ENCODE measurements at places on chromosomes 7 and 10.

DNA sequence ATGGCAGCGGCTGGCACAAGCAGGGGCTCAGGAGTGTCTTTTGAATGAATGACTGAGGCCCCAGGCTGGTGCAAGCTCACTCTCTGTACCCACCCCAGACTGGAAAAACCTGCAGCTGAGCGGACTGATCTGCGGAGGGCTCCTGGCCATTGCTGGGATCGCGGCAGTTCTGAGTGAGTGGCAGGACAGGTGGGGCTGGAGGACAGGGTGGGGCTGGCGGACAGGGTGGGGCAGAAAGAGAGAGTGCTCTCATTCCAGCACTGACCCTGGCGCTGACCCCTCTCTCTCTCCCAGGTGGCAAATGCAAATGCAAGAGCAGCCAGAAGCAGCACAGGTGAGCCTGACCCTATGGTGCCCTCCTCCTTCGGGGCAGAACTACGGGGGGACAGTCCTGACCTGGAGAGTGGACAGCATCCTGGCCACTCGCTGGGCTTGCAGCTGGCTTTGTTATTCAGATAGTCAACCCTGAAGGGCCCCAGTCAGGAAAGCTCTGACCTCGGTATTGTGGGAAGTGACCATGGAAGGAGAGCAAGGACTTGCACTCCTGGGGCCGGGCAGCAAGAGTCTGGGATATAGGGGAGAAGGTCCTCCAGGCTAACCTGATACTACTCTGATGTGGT, 4.1 kb downstream of the FXYD4 start:
- DNase-seq: no peak

GRCh38 chr7:124723012-124723411, 42.6 kb downstream of the GPR37 start:
- DNase-seq: peak; percentile 91

GRCh38 chr7:150943453-150943814, 34.7 kb downstream of the KCNH2 start:
- DNase-seq: no peak

- DNase-seq: no peak
Observed at GRCh38 chr7:139753081-139753692, 24.6 kb downstream of the HIPK2 start.

DNA sequence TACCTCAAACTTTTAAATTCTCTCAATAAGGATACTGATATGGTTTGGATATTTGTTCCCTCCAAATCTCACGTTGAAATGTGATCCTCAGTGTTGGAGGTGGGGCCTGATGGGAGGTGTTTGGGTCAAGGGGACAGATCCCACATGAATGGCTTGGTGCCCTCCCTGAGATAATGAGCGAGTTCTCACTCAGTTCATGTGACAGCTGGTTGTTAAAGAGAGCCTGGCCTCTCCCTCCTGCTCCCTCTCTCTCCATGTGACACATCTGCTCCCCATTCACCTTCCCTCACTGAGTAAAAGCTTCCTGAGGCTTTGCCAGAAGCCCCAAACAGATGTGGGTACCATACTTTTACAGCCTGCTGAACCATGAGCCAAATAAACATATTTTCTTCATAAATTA, 19.2 kb downstream of the ABCB4 start:
- DNase-seq: no peak

GRCh38 chr7:66696774-66697191, 43.8 kb upstream of the RABGEF1 start:
- peak; percentile 49 for DNase-seq

DNA sequence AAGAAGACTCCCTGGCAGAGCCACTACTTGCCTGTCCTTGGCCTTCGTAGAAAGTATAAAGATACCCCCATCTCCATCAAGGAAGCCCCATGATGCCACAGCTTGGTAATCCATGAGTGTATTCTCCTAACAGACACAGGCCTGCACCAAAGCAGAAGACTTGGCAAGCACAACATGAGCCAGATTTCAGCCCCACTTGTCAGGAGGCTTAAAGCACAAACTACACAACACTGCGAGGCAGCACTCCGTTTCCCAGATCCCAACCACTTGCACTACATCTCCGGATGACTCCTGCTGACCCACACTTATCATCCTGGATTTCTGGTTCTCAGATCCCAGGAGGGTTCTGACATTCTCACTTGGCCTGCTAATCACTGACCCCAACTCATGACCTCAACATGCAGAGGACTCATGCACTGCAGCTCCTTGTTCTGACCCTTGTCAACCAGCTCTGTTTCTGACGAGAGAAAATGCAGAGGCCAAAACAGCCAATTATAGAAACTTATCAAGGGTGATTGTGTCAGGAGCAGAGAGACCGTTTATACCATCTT, 100.8 kb downstream of the RELN start:
- DNase-seq: no peak

GRCh38 chr10:43137717-43138020, 576 bp upstream of the CSGALNACT2 start:
- DNase-seq: no peak

DNA sequence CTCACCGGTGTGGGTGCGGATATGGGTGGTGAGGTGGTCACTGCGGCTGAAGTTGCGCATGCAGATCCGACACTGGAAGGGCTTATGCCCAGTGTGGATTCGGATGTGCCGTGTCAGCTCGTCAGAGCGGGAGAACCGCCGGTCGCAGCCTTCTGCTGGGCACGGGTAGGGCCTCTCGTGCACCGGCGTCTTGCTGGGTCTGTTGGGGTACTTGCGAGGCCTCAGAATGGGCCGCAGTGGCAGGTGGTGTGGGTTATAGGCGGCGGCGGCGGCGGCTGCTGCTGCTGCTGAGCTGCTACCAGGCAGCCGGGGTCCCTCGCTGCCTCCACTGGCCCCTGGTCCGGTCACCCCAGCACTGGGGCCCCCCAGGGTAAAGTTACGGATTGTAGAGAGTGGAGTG, 2.7 kb downstream of the EGR2 start:
- DNase-seq: no peak

DNA sequence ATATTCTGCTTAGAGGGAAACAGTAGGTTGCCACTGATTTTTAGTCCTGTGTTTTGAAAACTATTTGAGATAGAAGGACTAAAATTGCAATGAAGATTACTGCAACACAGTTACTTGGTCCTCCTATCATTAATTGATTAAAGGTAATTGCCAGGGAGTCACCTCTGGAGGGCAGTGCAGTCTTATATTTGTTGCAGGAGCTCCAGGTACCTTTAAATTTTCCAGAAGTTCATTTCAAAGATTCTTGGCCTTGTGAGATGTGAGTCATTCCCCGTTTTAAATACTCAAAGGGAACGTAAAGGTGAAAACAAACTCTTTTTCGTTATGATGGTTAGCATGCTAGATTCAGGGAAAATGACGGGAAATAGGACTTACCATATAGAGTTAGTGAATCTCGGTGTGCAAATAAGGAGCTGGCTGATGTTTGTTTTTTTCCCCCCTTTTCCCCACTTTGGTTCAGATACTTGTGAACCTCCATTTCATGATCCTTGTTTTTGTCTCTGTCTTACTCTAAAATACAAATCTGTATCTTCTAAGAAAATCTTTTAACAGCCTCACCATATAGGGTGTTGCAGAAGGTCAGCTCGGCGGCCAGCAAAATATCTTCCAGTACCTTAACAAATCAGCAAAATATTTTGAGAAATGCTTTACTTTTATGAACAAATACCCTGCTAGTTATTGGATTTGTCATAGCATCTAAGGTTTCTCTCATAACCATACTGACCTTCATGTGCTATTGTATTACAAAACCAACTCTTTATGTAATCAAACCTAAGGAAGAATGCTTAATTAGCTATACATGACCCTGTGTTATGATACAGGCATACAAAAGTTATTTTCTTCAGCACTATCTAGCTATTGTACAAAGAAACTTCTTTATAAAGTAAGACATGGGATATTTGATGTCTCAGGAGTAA, 143.0 kb upstream of the HDAC9 start:
- peak; percentile 80 for DNase-seq

- DNase-seq: peak; percentile 62
Observed at GRCh38 chr10:72098836-72099599, 10.7 kb upstream of the SPOCK2 start.

DNA sequence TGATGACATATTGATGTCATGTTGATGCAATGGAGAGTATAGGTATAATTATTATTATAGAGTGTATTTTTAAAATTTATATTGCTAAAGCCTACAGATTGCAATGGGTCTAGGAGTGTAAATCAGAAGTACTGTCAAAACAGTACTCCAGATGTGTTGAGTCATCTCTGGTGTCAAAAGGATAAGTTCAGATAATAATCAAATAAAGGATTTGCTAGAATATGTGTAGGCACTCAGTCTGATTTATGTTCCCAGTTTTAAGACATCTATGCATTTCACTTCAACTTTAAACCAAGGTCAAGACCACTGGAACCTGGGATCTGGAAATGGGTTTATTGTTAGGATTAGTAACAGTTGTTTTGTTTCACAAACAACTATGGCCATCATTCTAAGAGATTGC, 342.3 kb upstream of the BMPER start:
- DNase-seq: no peak

DNA sequence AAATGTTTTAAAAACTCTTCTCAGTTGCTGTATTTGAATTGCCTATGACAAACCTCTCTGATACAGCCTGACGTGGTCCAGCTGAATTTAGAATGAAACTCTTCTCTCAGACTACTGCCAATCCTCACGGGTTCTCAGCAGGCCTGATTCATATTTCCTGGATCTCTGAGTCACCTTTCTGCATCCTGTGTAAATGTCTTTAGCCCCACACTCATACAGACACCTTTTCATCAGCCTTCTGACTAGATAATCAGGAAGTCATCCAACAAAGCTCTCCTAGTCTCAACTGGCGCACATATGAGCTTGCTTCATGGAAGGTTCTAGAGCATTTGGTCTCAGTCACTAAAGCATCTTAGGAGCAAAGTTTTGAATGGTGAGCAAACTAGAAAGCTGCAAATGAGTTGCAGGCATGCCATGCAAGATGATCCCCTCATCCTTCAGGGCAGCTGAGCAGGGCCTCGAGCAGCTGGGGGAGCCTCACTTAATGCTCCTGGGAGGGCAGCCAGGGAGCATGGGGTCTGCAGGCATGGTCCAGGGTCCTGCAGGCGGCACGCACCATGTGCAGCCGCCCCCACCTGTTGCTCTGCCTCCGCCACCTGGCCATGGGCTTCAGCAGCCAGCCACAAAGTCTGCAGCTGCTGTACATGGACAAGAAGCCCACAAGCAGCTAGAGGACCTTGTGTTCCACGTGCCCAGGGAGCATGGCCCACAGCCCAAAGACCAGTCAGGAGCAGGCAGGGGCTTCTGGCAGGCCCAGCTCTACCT, 182.8 kb downstream of the ARHGAP12 start:
- DNase-seq: peak; percentile 98

GRCh38 chr10:3491571-3491970, 293.4 kb downstream of the KLF6 start:
- no peak for DNase-seq

DNA sequence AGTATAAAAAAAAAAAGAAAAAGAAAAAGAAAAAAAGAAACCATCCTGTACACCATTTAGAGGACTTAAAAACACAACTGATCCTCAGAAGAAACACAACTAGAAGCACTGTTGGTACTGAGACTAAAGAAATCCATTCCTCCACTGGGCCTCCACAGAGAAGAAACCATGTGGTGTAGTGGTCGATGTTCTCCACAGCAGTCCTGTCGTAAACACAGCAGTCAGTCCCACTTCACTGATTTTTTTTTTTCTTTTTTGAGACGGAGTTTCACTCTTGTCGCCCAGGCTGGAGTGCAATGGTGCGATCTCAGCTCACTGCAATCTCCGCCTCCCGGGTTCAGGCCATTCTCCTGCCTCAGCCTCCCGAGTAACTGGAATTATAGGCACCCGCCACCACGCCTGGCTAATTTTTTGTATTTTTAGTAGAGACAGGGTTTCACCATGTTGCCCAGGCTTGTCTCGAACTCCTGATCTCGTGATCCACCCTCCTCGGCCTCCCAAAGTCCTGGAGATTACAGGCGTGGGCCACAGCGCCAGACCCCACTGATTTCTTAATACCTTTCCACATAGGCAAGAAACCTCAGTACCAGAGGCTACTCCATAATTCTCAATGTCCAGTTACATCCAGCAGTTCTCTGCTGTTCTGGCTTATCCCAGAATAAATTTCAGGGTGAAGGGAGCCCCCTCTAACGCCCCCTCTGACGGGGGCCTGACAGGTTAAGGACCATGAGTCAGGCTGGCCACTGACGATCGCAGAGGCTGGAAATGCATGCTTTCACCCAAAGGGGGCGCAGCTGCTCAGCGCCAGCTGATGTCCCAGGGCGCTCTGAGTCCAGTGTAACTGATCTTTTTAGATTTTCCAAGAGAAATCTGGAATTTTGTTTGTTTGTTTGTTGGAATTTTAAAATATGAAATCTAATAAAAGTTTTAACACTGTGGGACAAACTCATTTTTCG, 24.8 kb upstream of the FFAR4 start:
- DNase-seq: peak; percentile 34

- DNase-seq: no peak
Observed at GRCh38 chr10:57188846-57189245, 827.8 kb upstream of the ZWINT start.

GRCh38 chr7:78074713-78075112, 276.1 kb downstream of the PHTF2 start:
- DNase-seq: no peak

- DNase-seq: no peak
Observed at GRCh38 chr7:30072735-30073134, 44.5 kb downstream of the PLEKHA8 start.

DNA sequence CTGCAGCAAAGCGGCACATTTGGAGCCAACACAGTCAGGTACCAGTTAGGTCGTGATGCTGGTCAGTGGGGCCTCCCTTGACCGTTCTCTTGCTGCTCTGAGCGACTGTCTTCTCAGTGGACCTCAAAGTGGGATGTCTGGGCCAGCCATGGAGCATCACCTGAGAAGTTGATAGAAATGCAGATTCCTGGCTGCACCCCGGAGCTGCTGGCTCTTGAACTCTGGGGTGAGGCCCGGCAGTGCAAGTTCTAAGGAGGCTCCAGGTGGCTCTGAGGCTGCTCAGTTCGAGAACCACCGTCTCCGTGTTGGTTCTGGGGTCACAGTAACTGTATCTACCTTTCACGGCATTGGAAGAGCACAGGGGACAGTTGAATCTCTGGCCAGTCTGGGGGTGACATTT, 147.5 kb downstream of the WDR37 start:
- DNase-seq: no peak

DNA sequence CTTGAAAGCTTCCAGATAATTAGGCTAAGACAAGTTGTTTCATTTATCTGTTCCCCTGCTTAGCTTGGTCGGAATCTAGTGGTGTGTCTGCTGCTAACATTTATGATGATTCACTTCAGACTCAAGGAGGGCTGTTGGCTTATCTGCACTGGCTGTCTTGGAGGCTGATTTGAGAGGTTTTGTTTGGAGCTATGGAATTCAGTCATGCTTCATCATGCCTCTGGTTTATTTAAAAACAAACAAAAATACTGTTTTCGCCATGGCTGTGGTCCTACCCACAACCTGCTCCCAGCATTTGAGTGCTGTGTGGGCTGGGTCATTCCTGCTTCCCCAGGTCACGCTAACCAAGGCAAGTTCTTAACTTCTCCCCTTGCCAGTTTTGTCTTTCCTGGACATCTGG, 11.7 kb upstream of the ARPC1B start:
- DNase-seq: peak; percentile 55

- DNase-seq: peak; percentile 43
Observed at GRCh38 chr7:94375691-94376090, 19.0 kb upstream of the COL1A2 start.

GRCh38 chr7:122412883-122413282, 108.3 kb upstream of the FEZF1 start:
- DNase-seq: peak; percentile 16

Measured in bronchial epithelial cell (primary cell).